NCI-H146 (cell line): ENCODE measurements at places on chromosomes 11 and 22.

DNA sequence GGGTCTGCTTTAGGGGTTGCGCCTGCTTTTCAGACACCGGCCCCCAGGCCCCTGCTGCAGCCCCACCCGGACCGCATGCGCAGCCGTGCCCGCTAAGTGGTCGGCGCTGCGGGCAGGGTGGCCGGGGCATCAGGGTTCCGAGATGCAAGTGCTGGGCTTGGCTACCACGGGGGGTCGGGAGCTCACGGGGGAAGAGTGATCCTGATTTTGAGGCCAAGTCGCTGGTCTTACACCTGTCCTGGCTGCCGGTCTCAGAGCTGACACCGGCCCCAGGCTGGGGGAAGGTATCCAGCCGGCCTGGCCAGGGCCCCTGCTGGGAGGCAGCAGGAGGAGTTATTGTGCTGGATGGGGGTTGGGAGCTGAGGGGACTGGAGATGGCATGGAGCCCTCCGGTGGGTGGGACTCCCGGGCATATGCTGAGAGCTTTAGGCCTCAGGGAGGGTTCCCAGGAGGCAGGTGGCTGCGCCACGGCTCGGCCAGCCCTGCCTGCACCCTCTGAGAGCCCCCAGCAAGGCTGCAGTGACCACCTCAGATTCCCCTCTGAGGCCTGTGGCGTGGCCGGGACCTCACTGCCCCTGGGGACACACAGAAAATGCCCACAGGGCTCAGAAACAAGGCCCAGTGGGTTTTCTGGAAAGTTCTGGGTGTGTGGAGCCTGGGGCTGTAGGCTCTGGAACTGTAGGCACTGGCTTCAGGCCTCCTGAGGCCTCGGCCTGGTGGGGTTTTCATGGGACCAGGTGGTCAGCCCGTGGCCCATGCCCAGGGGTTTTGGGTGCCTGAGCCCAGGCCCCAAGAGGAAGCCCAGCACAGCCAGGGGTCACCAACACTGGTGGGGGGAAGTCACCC is 4.4 kb upstream of the MUC5AC start:
- DNase-seq, result peak; percentile 58

- no peak for DNase-seq
Observed at GRCh38 chr11:285894-286220, 3.1 kb upstream of the PGGHG start.

DNA sequence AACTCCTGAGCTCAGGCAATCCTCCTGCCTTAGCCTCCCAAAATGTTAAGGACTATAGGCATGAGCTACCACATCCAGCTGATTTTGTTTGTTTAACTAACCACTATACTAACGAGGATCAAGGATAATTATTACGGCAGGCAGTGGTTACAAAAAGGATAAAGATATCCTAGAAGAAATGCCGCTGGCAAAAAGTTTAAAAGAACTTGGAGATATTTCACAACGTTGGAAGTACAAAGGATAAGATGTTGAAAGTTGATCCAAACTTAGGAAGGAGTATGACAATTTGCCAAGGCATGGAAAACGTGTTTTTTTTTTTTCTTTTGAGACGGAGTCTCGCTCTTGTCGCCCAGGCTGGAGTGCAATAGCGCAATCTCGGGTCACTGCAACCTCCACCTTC is 13.4 kb downstream of the AP5B1 start:
- DNase-seq, result no peak

- DNase-seq, result no peak
Observed at GRCh38 chr22:19734163-19734562, 10.8 kb downstream of the GP1BB start.

DNA sequence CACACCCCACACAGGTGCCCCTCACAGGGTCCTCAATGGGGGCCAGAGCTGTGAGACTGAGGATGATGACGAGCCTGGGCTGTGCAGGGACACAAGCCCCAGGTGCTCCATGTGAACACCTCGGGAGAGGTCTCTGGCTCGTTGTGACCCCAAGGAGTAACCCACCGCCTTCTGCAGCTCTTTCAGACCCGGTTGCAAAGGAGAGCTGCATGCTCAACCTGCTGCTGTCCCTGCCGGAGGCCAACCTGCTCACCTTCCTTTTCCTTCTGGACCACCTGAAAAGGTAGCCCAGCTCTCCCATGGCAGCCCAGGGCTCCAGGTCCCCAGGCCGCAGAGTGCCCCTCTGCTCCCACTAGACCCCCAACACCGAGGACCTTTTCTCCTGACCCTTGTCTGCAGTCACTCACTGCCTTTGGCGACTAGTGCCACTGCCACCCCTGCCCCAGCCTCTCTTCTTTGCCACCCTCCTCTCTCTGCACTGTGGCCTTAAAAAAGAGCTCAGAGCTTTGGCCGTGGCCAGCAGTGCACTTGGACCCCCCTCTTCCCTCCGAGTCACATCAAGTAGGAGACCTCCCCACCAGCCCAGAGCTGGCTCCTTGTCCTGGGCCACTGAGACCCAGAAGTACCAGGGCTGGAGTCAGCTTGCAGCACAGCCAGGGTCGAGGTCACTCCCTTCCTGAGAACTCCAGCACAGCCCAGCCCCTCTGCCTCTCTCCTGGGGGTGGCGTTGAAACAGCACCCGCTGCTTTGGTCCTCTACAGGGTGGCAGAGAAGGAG is 133.7 kb downstream of the BCR start:
- no peak for DNase-seq

DNA sequence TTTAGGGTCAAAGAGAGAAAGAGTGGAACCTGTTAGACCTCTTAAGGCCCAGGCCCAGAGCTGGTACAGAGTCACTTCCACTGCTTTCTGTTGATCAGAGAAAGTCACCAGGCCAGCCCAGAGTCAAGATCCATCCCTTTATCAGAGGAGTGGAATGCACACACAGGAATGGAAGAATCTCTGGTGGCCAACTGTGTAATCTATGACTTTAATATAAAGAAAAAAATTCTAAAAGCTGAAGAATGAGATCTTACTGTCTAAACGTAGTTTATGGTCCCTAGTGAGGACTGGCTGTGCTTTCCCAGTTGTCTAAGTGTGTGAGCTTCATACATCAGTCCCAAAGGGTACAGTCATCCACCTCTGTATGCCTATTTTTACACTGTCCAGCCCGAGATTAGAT is 51.0 kb downstream of the PPFIBP2 start:
- DNase-seq, result no peak

- DNase-seq, result no peak
Observed at GRCh38 chr11:120331301-120331996, 4.8 kb upstream of the ARHGEF12 start.

GRCh38 chr11:17645190-17645970 is 74.0 kb upstream of the MYOD1 start:
- no peak for DNase-seq

DNA sequence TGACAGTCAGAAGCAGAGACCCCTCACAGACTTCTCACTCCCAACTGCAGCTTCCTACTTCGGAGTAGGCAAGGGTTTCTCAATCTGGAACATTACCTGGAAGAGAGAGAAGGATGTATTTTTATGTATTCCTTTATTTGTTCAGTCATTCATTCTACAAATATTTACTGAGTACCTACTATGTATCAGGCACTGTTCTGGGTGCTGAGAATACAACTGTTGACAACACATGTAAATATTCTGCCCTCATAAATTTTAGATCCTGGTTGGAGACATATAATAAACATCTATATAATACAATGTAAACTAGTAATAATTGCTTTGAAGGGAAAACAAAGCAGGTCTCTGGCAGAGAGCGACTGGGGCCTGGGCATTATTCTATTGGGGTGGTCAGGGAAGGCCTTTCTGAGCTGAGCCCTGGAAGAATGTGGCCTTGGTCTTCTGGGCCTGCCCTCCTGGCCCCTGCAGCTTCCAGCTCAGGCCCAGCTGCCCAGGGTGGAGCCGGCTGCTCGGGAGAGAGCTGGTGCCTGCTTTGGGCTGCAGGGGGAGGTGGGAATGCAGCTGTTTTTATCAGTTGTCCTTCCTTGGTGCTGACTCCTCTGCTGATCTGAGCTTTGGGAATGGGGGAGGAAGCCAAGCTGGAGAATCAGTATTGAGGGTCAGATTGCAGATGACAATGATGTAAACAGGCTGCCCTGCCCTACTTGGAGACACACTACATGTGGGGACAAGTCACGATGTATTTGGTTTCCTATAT is 46.8 kb downstream of the PKNOX2 start:
- DNase-seq, result no peak

- DNase-seq, result no peak
Observed at GRCh38 chr22:37462983-37463382, 23.2 kb downstream of the MFNG start.

DNA sequence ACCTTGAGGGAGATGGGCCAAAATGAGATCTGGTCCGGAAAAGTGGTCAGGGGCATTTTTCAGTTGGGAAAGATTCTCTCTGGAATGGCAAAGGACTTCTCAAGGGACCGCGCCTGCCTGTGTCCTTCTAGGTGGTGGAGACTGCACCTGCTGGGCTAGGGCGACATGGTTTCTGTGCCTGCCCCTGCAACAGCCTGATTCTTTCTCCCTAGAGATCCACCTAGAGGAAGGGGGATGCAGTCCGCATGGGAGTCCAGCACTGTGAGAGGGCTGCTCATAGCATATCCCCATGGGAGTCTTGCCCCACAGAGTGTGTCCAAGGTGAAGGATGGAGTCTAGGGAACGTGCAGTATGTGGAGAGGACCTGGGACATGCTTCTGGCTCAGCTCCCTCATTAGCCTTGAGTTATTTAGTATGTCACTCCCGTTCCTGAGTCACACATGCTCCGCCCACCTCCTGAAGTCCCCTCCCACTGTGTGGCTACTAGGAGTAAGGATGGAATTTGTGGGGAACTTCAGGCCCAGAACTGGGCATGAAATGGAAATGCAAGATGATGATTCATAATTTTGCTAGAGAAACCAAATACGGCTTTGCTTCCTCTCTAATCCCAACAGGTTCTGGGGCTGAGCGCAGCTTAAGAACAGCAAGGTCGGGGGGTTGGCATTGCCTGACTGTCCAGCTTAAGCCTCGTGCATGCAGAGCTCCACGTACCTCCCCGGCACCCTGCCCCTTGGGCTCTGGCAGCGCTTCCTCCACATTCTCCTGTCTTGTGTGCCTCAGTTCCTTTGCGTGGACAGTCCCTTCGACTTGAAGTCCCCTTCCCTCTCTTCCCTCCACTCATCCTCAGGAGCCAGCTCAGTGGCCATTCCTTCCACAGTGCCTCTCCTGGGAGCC is 35.0 kb downstream of the GRIK4 start:
- no peak for DNase-seq

GRCh38 chr11:3096909-3097530 is 39.8 kb upstream of the CARS1 start:
- DNase-seq, result no peak

DNA sequence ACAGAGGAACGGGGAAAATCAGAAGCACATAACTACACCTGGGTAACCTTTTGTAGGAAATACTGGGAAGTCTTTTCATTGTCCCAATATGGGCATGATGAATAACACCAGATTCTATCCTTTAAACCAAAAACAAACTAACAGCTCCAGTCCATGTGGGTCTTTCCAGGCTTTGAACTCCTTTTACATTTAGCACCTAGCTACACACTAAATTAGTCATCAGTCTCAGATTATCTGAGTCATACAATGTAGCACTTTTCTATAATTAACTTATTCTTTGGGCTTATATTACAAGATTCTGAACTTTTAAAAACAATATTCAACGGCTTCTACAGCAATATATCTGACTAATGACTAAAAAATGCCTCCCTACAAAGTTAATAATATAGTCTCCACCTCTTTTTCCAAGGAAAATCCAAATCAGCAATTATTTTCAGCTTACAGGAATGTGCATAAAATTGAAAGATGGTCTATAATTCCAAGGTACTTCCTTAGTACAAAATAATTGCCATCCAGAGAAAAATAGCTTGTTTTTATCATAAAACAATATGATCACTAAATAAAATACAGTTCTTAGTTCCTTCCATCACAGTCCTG is 26.3 kb downstream of the STK33 start:
- DNase-seq, result no peak

- DNase-seq, result no peak
Observed at GRCh38 chr11:761526-762108, 14.4 kb downstream of the TALDO1 start.

DNA sequence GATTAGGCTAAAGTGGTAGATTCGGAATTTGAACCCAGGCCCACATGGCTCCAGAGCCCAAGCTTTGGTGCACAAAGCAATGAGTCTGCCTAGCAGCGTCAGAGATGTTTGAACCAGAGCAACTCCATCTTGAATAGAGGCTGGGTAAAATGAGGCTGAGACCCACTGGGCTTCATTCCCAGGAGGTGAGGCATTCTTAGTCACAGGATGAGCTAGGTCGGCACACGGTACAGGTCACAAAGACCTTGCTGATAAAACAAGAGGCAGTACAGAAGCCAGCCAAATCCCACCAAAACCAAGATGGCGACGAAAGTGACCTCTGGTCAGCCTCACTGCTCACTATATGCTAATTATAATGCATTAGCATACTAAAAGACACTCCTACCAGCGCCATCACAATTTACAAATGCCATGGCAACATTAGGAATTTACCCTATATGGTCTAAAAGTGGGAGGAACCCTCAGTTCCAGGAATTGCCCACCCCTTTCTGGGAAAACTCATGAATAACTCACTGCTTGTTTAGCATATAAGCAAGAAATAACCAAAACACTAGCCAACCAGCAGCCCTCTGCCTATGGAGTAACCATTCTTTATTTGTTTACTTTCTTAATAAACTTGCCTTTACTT is 40.3 kb upstream of the DAGLA start:
- no peak for DNase-seq

- DNase-seq, result no peak
Observed at GRCh38 chr11:28708075-28708474, 599.9 kb downstream of the METTL15 start.
